BJ (cell line): ENCODE measurements at places on chromosomes 5 and 9.

DNA sequence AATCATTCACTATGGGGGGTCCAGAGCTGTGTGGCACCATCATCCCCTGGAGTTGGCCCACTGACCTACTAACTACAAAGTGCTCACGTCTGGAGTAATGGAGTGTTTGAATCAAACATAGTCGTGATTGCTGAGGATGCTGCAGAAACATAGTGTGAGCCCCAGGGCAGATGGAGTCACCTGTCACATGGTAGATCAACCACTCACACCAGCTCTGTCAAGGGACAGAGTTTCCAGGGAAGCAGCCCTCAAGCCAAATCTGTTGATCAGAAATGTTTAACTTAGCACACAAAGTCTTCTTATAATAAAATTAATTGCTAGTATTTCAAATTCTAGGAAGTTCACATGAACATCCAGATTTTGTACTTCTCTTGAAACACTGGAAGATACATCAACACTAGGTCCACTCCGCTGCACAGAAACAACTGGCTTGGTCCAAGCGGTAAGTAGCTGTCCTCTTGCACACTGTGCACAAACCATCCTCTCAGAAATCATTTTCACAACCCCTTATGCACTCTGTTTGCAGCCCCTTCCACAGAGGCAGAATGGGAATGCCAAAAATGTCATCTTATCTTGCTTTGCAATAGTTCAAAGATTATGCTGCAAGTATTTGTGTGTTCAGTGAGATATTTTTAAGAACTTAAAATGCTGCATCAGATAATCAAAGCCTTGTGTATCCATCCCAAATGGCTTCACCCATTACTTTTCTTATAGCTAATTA, 191.0 kb downstream of the EPB41L4A start:
- DNase-seq, result no peak

DNA sequence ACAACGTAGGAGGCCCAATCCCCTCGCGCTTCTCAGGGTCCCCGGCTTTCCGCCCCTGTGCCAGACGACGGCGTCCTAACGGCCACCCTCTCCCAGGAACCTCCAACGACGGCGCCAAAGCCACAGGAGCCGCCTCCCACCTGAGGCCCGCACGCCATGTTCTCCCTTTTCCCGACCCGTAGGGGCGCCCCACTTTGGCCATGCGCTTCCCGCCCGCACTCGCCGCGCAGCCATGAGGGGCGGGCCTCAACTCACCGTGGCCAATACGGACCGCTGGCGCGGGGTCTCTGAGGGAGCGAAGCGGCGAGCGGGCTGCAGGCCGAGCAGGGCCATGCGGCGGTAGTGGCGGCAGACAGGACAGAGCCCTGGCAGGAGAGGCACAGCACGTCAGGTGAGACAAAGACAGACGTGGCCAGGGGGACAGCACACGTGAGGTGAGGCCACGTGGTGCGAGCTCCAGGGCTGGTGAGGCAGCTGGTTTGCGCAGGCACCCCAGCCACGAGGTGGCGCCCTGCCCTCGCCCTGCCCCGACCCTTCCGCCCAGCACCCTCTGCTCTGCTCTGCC, 1005.5 kb upstream of the PTPRD start:
- DNase-seq, result no peak

DNA sequence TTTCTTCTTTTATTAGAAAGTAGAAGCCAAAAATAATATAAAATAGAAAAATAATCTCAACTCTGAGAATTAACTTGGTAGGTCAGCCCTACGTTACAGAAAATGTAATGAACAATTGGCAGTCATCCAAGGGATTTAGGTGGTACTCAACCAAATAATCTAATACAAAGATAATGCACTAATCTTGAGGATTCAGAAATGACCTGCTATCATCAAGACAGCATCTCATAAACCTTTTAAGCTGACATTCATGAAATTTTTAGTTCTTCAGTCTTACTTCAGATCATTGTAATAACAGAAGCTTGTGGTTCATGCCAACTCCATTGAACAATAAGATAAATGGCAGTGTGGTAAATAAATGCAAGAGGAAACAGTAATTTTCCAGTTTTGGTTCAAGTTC, 1058.0 kb downstream of the MAT2B start:
- DNase-seq, result no peak

- no peak for DNase-seq
These were observed 804.6 kb upstream of the DMAC1 start for GRCh38 chr9:8604201-8604600.

DNA sequence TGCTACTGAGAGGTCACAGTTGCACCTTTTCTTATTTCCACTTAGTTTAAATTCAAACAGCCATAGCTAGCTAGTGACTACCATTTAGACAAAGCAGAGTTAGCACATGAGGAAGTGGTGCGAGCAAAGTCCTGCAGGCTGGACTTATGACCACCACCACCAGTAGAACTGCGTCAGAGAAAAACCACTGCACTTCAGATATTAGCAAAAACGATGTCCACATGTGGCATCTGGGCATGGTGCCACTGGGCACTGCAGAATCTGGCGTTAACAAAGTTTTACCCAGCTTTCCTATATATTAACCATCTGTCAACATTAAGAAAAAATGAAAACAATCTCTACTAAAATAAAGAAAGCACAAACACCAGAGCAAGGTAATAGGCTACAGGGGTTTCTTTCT, 80.1 kb downstream of the SPTLC1 start:
- no peak for DNase-seq

- no peak for DNase-seq
These were observed 586.3 kb upstream of the FAM174A start for GRCh38 chr5:99948850-99949249.

DNA sequence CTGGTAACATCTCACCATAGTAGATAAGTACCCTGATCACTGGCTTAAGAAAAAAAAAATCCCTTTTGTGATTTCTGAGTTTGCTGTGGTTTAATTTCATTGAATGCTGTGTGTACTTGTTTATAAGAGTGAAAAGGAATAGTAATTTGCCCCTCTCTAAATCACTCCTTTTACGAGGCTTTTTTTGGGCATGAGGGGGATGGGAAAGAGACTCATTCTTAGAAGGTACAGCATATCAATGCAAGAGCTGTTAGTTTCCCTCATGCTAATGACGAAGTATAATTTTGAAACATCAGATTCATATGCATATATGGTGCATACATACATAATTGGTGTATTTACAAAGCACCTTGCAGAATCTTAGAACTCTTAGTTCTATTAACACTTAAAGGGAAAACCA, 2.4 kb upstream of the SLC44A1 start:
- DNase-seq, result no peak

DNA sequence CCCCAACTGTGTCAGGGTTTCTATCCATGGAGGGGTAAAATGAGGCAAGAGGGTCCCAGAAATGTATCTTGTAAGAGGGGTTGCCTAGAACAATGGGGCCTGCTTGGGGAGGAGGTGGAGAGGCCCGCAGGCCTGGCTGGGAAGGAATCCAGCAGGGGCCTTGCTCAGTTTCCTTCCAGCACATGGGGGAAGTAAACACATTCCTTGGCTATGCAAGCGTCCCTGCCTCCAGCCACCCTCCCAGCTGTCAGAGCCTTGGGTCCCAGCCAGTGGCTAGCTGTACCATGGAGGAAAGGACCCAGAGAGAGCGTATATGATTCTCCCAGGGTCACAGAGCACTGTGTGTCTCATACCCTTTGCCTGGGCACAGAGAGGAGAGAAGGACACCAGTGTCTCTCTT, 71.1 kb upstream of the IL17B start:
- DNase-seq, result no peak

DNA sequence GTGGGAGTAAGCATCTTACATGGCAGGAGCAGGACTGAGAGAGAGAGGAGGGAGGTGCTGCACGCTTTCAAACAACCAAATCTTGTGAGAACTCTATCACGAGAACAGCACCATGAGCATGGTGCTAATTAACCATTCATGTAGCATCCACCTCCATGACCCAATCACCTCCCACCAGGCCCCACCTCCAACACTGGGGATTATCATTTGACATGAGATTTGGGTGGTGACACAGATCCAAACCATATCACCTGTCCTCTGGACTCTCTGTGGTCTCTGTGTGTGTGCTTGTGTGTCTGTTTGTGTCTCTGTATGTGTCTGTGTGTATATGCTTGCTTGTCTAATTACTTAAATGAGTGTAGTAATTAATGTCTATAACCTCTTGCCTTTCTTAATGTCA, 31.1 kb downstream of the SEC61B start:
- no peak for DNase-seq

GRCh38 chr9:123072407-123072995, 39.0 kb downstream of the GPR21 start:
- no peak for DNase-seq

GRCh38 chr5:149820536-149821510, 90.7 kb downstream of the PPARGC1B start:
- DNase-seq, result no peak

DNA sequence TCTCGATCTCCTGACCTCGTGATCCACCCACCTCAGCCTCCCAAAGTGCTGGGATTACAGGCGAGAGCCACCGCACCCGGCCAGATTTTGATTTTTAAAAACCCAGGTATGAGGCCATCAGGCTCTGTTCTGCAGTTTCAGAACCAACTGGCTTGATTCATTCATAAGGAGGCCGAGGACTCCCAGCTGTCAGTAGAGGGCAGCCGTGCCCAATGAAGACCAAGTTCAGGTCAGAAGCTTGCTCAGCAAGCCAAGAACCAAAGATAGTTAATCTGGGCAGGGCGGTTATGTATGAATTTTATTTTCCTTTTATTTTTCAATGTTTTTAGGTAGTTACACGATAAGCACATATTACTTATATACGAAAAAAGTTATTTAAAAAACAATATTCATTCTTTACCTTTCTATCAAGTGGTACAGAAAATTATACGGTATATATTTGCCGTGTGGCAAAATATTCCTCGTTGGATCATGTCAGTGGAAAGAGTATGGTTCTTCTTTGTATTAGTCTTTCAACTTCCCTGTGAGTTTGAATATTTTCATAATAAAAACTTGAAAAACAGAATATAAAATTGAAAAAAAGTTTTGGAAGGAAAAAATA, 18.0 kb downstream of the MGAT1 start:
- DNase-seq, result no peak

GRCh38 chr5:178273665-178274541, 41.3 kb upstream of the PHYKPL start:
- no peak for DNase-seq

GRCh38 chr9:69584759-69585158, 87.4 kb downstream of the APBA1 start:
- DNase-seq, result no peak

DNA sequence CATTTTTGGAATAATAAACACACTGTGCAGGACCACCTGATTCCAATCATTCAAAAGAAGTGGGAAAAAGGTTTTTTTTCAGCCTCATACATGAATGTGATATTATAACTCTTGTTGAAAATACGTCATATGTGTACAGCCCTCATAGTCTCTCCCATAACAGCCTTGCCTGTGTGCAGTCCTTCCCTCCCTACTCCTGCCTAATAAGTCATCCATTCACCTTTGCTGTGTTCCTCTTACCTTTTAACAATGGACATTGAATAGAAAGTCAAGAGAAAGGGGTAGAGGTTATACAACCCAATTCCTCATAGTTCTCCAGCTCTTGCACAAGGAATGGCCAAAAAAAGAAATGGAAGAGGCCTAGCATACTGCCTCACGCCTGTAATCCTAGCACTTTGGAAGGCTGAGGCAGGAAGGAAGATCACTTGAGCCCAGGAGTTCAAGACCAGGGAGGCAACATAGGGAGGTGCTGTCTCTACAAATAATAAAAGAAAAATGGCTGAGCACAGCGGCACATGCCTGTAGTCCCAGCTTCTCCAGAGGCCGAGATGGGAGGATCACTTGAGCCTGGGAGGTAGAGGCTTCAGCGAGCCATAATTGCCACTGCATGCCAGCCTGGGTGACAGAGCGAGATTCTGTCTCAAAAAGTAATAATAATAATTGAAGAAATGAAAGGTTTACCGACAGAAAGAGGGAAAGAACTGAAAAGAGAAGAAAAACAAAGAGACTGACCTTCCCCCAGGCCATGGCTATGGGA, 356.1 kb upstream of the KIF2A start:
- no peak for DNase-seq

DNA sequence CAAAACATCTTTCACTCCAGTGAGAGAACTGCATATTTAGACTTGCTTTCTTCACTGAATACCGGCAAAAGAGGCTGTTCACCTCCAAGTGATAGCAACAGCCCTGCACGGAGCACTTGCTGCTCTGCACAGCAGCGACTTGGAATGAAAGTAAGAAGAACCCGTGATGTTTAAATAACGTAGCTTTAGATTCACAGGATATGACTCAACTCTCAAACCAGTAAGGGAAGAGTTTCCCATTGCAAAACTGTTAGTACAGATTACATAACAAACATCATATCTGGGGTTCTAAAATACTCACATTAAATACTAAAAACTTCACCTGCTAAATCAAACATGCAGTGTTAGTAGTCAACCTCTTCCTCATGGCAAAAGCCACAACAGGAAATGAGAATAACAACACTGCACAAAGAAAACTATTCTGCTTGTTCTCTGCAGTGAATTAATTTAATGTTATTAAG, 203.4 kb downstream of the MCTP1 start:
- peak; percentile 54 for DNase-seq

DNA sequence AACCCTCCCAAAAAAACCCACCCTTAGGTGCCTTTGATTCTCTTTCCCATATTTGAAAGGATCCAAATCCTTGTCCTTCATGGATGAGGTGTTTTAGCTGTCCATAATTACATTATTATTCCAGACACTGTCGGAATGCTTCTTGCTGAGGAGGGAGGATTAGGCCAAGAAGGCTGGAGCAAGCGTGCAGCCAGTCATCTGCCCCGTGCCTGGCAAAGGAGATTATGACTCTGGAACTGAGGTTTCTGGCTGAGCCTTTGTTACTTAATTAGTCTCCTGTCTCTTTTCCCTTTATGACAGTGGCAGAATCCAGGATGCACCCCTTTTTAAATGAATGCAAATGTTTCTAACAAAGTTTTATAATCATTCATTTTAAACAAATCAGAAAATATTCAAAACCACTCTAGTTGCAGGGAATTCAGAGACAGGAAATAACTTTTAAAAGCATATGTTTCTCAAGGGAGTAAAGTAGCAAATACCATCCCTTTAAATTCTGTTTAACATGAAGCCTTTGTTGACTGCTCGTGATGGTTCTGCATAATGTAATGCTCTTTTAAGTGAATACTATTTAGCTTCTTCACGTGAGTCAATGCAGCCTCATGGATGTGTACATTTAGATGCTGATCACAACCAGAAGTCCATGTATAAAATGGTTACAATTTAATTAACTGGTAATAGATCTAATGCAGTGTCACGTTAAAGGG, 69.8 kb downstream of the GALNT10 start:
- no peak for DNase-seq

DNA sequence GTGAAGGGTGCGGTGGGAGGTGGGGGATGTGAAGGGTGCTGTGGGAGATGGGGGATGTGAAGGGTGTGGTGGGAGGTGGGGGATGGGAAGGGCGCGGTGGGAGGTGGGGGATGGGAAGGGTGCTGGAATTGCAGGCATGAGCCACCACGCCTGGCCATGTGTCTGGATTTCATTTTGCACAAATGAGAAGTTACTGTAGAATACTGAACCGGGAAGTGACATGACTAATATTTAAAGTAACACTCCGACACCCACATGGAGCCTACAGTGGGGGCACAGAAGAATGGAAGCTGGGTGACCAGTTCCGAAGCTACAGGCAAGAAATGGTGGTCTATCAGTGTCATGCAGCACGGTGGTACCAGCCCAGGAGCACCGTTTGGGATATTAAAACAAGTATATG, 69.9 kb upstream of the SPTLC1 start:
- no peak for DNase-seq
